ENCODE measurements at places on chromosomes 2 and 18.

DNA sequence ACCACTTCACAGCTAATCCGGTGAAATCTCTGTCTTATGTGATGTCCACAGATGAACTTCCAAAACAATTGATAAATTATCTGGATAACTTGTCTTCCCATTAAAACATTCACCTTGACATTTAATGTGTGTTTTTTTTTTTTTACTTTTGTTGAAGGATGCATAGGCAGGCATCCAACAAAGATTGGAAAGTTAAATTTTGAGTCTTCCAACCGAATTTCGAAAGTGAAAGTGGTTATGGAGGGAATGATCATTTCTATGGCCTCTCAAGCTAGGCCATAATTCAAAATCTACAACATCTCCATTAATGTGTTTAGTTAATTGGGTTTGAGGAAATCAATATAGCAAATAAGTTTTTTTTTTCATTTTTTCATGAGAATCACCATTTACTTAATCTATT lies 1495.5 kb upstream of the ACVR2A start:
- DNase-seq, result no peak

DNA sequence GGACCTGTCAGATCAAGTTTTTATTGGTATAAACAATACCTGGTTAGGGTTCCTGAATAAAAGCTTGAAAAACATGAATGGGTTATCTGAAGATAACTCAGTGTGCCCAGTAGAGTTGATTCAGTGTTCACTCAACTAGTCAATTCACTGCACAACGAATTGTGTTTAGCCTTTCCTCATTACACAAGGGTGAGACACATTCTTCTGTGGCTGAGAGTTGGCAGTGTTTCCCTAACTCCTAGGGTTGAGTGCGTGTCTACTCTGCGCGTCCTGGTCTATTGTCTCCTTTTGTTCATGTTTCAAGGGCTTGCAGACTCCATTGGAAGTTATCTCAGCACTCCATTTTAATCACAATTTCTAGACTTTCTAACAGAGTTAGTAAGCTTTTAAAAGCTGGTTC lies 32.8 kb upstream of the TMEM178A start:
- no peak for DNase-seq

GRCh38 chr2:164803776-164804466 lies 37.7 kb downstream of the COBLL1 start:
- DNase-seq, result no peak

- DNase-seq, result no peak
Observed at GRCh38 chr2:40937284-40937683, 485.4 kb upstream of the SLC8A1 start.

DNA sequence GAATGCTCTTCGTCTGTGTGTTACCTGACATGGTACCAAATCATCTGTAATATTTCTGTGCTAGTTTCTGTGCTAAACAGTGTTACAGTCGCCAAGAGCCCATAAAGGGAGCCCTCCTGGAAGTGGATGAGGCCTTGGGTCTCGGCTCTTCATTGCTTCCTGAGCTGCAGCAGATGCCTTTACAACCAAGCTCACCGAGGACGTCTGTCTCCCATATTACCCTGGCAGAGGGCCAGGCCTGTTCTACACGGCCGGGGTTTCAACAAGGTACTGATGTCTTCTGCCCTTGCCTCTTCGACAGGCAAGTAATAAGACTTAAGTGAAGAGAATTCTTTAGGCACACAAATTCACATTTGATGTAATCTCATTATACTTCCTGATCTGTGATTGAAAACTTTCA lies 16.8 kb downstream of the RPL31 start:
- no peak for DNase-seq

GRCh38 chr2:19547321-19547720 lies 188.9 kb upstream of the OSR1 start:
- DNase-seq, result no peak

Measured in NCI-H1436 (cell line).